ENCODE measurements at places on chromosomes 1 and 21. TPM values are rescaled to one million over a fixed set of nuclear protein-coding genes. Genes with fewer than 3 reads are reported as not detected.
A peak's percentile ranks its signal among the peaks of the same experiment; 100 is the strongest.

- no peak for DNase-seq
- no peaks in the 10 kb centered on the region for H3K4me1 ChIP-seq
- H3K27me3 ChIP-seq = no peaks in the 10 kb centered on the region
- no peak overlapping the region for H3K4me3 ChIP-seq
- no peak overlapping the region for H3K27ac ChIP-seq
Observed at GRCh38 chr1:167305706-167306277, 85.1 kb downstream of the POU2F1 start.

- DNase-seq = peak; percentile 6
- no peaks in the 10 kb centered on the region for H3K4me1 ChIP-seq
- H3K27me3 ChIP-seq = no peaks in the 10 kb centered on the region
- no peak overlapping the region for H3K4me3 ChIP-seq
- H3K27ac ChIP-seq = no peak overlapping the region
- no peaks in the 10 kb centered on the region for H3K36me3 ChIP-seq
Observed at GRCh38 chr1:199898654-199899053, 128.9 kb upstream of the NR5A2 start.

DNA sequence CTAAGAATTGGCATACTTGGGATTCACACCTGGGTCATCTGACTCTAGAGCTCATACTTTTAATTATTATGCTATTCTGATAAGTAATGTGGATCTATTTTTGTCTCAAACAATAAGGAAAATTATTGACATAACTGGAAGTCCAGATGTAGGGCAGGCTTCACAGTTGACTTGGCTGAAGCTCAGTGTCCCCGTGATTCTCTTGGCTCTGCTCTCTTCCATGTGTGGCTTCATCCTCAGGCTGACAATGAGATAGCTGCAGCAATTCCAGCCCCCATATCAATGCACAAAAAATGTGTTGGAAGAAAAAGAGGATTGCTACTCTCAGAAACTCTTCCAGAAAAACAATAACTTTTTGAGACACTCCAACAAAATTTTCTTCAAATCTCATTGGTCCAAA is 23.8 kb downstream of the HSD11B1 start:
- no peak overlapping the region for H3K4me3 ChIP-seq
- no peaks in the 10 kb centered on the region for H3K36me3 ChIP-seq
- H3K27me3 ChIP-seq = no peaks in the 10 kb centered on the region

GRCh38 chr1:195970209-195970608 is 638.0 kb downstream of the KCNT2 start:
- no peaks in the 10 kb centered on the region for H3K36me3 ChIP-seq
- no peak overlapping the region for H3K27ac ChIP-seq
- H3K27me3 ChIP-seq = no peaks in the 10 kb centered on the region
- no peak for DNase-seq
- H3K4me1 ChIP-seq = no peaks in the 10 kb centered on the region

DNA sequence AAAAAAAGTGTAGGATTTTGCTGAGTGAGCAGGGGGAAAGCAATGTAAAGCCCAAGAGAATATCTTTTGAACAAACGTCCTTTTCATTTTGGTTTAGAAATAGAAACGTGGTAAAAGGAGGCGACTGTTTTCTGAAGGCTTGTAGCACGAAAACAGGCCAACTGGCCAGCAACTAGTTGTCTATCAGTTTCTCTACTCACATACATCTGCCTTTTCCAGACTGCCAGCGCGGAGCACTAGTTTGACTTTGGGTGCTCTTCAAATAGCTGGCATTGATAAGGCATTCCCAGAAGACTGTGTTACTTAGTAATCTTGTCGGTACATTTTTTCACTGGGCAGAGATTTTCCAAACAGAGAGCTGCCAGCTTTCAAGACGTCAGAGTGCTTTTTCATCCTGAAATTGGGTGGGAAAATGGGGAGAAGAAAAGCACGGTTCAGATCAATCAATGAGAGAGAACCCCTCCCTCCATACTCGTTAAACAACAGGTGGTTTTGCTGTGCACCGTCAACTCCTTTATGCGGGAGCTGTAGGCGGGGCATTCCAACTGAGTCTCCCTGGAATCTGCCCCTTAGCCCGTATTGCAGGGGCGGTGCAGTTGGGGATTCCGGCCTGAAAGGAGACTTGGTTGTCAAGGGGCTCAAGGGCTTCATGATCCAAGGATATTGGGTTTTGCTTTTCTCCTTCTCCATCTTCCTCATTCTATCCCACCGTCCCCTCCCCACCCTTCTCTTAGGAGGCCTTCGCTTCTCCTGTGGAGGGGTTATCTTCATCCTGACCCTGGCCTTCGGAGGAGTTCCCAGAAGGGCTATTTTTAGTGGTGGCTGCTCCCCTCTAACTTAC is 884 bp upstream of the LRRC8C start:
- peaks cover 26% of the 10 kb centered on the region for H3K4me1 ChIP-seq
- peak overlapping the region; percentile 90 for H3K4me3 ChIP-seq
- no peak overlapping the region for H3K27ac ChIP-seq
- H3K36me3 ChIP-seq = no peaks in the 10 kb centered on the region
- no peaks in the 10 kb centered on the region for H3K27me3 ChIP-seq

SERINC2 gene
- 96.0 TPM for polyA plus RNA-seq

DNA sequence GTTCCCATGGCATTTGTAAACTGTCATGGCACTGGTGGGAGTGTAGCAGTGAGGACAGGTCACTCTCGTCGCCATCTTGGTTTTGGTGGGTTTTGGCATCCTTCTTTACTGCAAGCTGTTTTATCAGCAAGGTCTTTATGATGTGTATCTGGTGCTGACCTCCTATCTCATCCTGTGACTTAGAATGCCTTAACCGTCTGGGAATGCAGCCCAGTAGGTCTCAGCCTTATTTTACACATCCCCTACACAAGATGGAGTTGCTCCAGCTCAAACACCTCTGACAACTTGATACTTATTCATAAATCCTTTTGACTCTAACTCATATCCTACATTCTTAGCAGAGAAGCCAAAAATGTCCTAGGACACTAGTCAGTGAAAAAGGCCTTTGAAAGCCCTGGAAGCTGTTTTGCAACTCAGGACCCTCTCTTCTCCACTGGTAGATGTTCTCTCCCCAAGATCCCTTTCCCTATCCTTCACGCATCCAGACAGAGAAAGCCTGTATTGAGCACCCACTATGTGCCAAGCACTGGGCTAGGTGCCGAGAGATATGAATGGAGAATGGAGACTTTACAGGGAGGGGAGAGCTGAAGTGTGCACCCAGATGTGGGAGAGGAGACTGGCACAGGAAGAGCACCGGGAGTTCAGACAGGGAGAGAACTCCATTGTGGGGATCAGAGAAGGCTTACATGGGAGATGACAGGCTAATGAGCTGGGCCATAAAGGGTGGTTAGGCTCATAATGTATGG is 6.7 kb upstream of the CSRP1 start:
- no peaks in the 10 kb centered on the region for H3K27me3 ChIP-seq
- DNase-seq = no peak
- no peak overlapping the region for H3K27ac ChIP-seq
- no peaks in the 10 kb centered on the region for H3K36me3 ChIP-seq

DNA sequence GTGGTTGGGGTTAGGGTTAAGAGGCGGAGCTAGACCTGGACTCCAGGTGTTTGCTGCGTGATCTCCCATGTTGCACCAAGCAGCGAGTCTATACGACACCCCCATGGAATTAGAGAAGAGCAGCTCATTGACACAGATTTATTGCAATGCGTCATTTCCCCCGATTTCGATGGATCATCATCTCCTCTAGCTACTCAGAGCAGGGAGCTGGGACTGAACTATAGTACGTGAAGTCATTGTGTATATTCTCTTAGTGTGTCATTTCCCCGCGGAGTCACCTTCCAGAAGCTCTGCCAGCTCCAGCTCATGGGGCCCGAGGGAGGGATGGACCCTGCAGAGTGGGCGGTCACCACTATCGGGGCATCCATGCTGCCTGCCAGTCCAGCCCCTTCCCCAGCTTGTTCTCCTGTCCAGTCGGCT is 7.5 kb upstream of the C2CD2 start:
- H3K4me3 ChIP-seq = no peak overlapping the region
- no peaks in the 10 kb centered on the region for H3K27me3 ChIP-seq
- H3K36me3 ChIP-seq = no peaks in the 10 kb centered on the region
- peak; percentile 55 for DNase-seq

DNA sequence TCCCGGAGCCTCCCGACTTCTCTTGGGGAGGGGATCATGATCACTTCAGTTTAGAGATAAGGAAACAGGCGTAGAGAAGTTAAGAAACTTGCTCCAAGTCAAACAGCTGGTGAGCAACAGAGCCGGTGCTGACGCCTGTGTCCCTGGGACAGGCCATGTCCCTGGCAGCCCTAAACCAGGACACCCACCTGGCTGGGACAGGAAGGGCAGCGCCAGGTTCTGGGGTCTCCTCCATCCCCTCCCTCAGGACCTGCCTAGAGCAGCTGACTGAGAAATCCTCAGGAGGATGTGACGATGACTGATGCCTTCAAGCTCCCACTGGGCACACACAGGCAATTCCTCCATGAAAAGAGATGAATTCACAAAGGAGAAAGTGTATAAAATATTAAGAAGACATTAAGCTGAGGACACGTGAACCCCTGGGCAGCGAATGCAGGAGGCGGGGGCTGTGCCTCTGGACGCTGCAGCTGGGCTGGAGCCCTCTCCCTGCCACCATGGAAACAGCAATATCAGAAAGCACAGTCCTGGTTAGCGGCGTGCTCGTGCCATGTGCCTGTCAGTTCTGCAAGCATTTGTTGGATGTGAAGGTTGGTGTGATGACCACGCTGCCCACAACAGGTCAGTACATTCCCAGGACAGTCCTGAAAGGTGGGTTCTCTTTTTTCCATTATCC is 40.1 kb upstream of the C1orf174 start:
- no peak overlapping the region for H3K27ac ChIP-seq
- H3K4me1 ChIP-seq = no peaks in the 10 kb centered on the region
- no peaks in the 10 kb centered on the region for H3K27me3 ChIP-seq
- no peak overlapping the region for H3K4me3 ChIP-seq
- H3K36me3 ChIP-seq = no peaks in the 10 kb centered on the region
- no peak for DNase-seq

GRCh38 chr1:89931964-89932363 is 62.9 kb upstream of the ZNF326 start:
- no peaks in the 10 kb centered on the region for H3K4me1 ChIP-seq
- DNase-seq = no peak

GRCh38 chr1:16226490-16227179 is 10.3 kb downstream of the CPLANE2 start:
- no peak overlapping the region for H3K27ac ChIP-seq
- no peaks in the 10 kb centered on the region for H3K4me1 ChIP-seq
- peak overlapping the region; percentile 14 for H3K4me3 ChIP-seq
- no peaks in the 10 kb centered on the region for H3K36me3 ChIP-seq
- peaks cover 14% of the 10 kb centered on the region for H3K27me3 ChIP-seq
- DNase-seq = peak; percentile 23

OR2L2 gene
- not detected for polyA plus RNA-seq

GRCh38 chr1:203772836-203773235 is 7.9 kb downstream of the LAX1 start:
- no peak for DNase-seq
- H3K36me3 ChIP-seq = no peaks in the 10 kb centered on the region
- no peaks in the 10 kb centered on the region for H3K4me1 ChIP-seq
- H3K27ac ChIP-seq = no peak overlapping the region

DMRTA2 gene
- polyA plus RNA-seq = not detected

DNA sequence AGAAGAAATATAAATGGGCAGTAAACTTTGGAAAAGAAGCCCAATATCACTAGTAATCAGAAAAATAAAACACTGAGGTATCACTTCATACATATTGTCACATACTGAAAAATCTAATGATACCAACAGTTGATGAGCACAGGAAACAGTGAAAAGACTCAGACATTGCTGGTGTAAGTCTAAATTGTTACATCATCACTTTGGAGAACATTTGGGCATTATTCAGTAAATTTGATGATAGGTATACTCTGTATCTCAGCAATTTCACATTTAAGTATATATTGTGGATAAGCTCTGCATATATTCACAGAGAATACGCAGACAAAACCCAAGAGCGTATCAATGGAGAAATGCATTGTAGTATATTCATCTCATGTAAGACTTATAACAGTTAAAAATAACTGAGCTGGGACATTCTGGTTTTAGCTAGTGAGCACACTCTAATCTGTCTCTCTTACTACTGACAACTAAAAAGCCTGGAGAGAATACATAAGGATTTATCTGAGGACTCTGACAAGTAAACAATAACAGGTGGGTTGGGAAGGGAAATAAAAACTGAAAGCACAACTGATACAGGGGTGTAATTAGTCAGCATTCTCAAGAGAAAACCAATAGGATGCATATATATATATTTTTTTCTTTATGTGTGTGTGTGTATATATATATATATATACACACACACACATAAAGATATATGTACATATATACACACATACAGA is 212.7 kb upstream of the JUN start:
- H3K36me3 ChIP-seq = no peaks in the 10 kb centered on the region
- no peak for DNase-seq
- no peak overlapping the region for H3K4me3 ChIP-seq
- H3K27me3 ChIP-seq = no peaks in the 10 kb centered on the region
- no peaks in the 10 kb centered on the region for H3K4me1 ChIP-seq

GRCh38 chr1:216111842-216112241 is 311.4 kb downstream of the USH2A start:
- H3K4me1 ChIP-seq = no peaks in the 10 kb centered on the region
- DNase-seq = peak; percentile 5
- H3K36me3 ChIP-seq = no peaks in the 10 kb centered on the region

- H3K36me3 ChIP-seq = no peaks in the 10 kb centered on the region
- H3K4me1 ChIP-seq = no peaks in the 10 kb centered on the region
- H3K4me3 ChIP-seq = no peak overlapping the region
- DNase-seq = no peak
- no peaks in the 10 kb centered on the region for H3K27me3 ChIP-seq
Observed at GRCh38 chr1:82899017-82899416, 1098.3 kb downstream of the ADGRL2 start.

CHRM3 gene
- polyA plus RNA-seq = not detected

- H3K27ac ChIP-seq = no peak overlapping the region
- H3K27me3 ChIP-seq = no peaks in the 10 kb centered on the region
- DNase-seq = no peak
- no peak overlapping the region for H3K4me3 ChIP-seq
Observed at GRCh38 chr1:56266359-56266758, 313.0 kb downstream of the PLPP3 start.

DNA sequence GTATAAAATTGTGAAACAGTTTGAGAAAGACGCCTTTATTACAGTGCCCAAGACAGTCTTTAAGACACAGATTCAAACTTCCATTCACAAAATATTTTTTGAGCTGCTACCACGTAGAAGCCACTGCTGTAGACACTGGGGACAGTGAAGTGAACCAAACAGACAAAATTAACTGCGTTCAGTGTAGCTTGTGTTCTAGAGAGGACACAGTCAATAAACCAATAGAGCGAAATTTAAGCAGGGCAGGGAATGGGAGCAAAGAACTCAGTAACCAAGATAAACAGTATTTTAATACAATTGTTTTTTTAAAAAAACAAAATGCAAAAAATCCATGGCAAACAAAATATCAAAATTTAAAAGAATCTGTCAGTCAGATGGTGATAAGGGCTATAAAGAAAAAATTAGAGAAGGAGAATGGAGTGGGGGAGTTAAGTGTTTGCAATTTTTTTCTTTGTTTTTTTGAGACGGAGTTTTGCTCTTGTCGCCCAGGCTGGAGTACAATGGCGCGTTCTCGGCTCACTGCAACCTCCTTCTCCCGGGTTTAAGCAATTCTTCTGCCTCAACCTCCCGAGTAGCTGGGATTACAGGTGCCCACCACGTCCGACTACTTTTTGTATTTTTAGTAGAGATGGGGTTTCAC is 719 bp upstream of the PARS2 start:
- H3K4me3 ChIP-seq = peak overlapping the region; percentile 84
- H3K27me3 ChIP-seq = no peaks in the 10 kb centered on the region
- peak overlapping the region; percentile 66 for H3K27ac ChIP-seq
- no peak for DNase-seq

GRCh38 chr1:183548116-183548515 is 42.1 kb downstream of the NCF2 start:
- no peaks in the 10 kb centered on the region for H3K27me3 ChIP-seq
- no peak for DNase-seq
- H3K4me3 ChIP-seq = no peak overlapping the region
- H3K27ac ChIP-seq = no peak overlapping the region

SELE gene
- not detected for polyA plus RNA-seq
